ENCODE measurements at places on chromosomes 4 and X.

- DNase-seq = no peak
Observed at GRCh38 chr4:52241916-52242315, 190.8 kb downstream of the SPATA18 start.

DNA sequence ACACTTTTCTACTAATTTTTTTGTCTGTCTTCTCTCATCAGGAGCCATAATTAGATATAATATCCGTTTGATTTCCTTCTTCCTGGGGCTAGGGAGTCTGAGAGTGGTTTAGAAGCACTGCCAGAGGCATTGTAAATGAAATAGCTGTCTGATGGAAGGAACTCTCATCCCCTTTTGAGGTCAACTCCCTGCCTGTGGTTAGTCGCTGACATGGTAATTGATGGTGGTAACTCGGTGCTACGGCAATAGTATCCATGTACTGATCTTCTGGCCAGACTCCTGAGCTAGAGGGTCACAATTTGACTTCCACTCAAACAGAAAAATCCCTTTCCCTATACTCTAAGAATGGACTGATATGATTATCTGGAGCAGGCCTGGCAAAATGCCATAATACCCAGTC lies 108.1 kb upstream of the TRPC5 start:
- DNase-seq = no peak

DNA sequence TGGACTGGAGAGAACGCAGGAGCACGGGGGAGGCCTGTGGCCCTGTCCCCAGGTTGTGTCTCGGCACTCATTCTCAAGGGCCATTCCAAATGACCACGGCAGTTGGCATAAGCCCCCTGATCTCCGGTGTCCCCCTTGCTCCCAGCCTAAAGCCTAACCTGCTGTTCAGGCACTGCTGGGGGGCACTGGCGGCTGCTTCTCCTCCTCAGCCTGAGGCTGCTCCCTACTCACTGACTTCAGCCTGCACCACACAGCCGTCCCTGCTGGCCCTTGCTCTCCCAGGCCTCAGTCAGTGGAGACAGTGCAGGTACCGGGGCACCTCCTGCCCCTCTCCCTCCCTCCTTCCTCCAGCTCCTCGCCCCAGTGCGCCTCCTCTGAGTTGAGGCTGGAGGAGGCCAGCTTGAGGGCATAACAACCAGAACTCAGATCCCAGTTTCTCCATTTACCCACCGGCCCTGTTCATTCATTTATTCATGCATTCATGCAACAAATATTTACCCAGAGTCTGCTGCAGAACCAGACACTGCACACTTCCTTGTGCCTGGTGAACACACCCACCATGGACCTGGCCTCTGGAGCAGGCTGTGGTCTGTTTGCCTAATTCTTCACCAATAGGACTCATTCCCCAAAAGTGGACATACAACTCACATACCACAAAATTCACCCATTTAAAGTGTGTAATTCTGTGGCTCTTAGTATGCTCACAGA lies 65.0 kb downstream of the CPZ start:
- no peak for DNase-seq

GRCh38 chr4:175418516-175418915 lies 393.5 kb downstream of the GPM6A start:
- DNase-seq = no peak

DNA sequence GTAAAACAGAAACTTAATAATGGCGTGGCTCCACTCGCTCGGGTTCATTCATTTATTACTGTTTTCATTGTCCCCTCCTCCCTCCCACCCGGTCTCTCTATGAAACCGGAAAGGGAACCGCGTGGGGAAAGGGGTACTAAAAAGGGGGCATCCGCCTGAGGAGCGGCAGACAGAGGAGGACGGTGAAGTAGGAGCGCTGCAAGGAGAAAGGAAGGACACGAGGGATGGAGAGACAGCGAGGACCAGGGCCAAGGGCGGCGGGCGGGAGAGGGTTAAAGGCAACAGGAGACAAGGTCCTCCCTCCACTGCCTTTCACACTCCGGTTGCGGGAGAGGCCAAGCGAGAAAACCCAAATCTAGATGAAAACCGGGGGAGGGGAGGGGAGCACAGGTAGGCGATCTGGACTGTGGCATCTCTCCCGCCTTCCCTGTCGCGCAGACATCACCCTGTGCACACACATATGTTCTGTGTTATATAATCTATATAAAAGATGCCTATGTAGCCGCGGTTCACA lies 829 bp downstream of the ELOVL6 start:
- DNase-seq = peak; percentile 12

- DNase-seq = no peak
Observed at GRCh38 chrX:17758382-17758781, 21.1 kb downstream of the SCML1 start.

DNA sequence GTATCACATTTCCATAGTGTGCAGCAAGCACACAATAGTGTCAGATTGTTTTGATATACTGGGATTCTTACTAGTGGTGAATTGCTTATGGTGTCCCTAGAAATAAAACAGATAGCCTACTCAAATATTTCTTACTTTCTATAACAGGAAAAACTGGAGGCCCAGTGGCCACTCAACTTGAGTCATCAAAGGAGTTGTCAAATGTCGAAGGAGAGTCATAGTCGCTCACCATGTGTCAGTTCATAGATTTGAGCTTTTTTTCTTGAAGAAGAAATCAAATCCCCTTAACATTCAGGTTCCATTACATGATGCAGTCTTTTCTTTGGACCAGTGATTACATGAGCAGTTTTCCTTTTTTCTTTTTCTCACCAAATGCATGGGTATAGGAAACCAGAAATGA lies 1271.0 kb downstream of the RAPGEF2 start:
- DNase-seq = no peak

DNA sequence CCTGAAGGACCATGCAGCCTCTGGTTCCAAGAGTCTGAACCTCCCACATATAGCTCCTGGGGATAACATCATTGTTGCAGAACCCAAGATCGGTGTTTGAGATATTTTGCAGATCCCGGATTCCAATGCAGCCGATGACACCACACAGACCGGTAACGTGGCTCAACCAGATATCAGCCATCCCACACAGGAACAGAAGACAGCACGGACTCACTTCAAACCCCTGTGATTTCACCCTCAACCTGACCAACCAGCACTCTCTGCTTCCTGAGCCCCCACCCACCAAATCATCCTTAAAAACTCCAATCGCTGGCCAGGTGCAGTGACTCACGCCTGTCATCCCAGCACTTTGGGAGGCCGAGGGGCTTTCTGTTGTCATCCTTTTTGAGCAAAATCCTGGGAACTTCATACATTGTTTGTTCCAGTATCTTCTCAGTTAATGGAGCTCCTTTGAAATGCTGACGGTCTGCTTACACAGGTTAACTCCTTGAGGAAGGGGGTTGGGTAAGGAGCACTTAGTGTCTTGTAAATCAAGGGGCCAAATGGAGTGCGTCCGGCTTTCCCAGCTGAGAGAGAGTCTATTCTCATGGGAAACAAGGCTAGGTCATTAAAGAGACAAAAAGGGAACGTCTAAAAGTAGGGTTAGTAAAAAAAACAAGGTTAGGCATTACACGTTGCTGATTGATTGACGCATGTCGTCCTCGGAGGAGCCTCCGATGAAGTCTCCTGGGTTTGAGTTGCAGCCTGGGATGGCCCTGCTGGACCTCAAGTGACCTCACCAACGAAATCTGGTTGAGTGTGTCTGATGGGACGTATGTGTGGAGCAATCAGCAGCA lies 230.4 kb downstream of the CRLF2 start:
- peak; percentile 71 for DNase-seq

GRCh38 chrX:153595859-153596857 lies 2.8 kb downstream of the CCNQ start:
- no peak for DNase-seq

DNA sequence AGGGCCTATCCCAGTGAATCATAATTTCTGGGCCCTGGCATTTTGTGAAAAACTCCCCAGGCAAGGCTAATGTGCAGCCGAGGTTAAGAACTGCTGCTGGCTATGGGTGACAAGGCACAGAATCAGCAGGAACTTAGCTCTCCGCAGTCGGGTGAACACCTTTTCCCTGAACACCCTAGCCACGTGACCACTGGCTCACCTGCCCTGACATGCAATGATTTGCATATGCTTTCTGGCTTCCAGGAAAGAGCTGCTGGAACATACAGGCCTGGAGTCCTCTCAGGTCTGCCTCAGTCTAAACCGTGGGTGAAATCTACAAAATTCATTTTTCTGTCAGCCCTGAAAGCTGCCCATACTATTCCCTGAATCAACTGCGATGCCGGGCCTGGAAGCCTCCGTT lies 56.6 kb downstream of the ZNF827 start:
- no peak for DNase-seq

GRCh38 chr4:98026362-98026761 lies 116.9 kb downstream of the STPG2 start:
- DNase-seq = no peak

GRCh38 chr4:113335746-113336145 lies 286.3 kb downstream of the ANK2 start:
- DNase-seq = no peak

GRCh38 chrX:24149351-24150050 lies at the start of gene ZFX:
Gene ZFX, plus strand, starts transcription at chrX:24149729. Its CDS starts 23,014 bp downstream, at chrX:24172743.
- DNase-seq = peak; percentile 39

GRCh38 chr4:113761620-113762185 lies at the start of gene CAMK2D:
Gene CAMK2D, minus strand, starts transcription at chr4:113761738. Its CDS starts 670 bp downstream, at chr4:113761068.
- DNase-seq = peak; percentile 86

DNA sequence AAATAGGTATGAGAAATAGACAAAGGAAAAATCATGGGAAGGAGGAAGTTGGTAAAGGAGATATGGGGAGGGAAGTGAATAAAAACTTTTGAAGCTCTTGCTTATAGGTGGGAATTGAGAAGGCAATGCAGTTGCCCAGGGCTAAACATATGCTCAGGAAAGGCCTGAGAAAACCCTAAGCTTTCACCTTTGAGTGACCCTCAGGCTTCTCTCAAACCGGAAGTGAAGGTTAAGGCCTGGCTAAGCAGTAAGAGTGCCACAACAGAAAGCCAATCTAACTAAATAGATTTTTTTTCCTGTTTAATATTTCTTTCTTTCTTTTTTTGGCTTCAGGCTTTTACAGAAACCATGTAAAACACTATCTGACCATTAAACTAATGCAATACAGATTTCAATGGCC lies 69.5 kb upstream of the GABRA3 start:
- DNase-seq = no peak

DNA sequence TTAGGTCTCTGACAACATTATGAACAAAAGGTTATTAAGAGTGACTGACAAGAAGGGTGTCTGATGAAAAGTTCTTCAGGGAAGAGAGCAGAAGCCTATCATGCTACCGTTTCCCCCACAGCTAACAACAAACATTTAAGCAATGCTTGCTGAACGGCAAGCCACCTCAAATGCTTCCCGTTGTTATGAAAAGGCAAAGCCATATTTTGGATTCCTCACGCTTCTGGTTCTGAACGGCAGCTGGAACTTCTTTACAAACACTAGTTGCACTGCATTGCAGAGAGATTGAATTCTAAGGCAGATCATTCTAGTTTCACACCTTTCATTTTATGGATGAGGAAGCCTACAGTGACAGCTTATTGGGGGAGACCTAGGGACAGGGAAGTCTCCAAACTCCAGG lies 48.6 kb upstream of the NAP1L5 start:
- no peak for DNase-seq

DNA sequence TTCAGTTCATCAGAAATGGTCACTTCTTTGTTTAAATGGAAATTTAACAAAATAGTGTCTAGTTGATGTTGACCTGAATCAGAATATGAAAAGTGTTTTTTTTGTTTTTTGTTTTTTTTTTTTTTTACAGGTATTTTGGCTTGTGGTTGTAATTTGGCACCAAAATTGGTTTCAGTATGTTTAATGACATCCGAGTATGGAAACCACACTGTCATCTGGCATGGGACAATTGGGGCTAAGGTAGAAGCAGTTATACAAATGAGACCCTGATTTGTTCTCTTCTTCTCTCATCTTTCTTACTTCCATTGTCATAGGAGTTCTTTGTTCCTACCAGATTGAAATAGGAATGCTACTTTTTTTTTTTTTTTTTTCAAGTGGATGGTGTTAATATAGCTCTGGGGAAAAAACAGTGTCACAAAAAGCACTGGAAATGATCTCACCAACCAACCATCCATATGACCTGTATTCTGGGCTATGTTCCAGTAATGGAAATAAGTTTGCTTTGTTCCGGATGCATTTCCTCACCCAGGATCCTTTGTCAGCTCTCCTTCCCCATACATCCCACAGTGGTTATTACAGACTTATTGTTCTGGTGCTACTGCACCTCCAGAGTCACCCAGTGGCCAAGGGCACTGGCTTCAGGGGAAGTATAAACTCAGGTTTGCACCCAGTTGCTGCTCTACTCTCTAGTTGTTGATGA lies 95.8 kb downstream of the ATXN3L start:
- DNase-seq = peak; percentile 76

DNA sequence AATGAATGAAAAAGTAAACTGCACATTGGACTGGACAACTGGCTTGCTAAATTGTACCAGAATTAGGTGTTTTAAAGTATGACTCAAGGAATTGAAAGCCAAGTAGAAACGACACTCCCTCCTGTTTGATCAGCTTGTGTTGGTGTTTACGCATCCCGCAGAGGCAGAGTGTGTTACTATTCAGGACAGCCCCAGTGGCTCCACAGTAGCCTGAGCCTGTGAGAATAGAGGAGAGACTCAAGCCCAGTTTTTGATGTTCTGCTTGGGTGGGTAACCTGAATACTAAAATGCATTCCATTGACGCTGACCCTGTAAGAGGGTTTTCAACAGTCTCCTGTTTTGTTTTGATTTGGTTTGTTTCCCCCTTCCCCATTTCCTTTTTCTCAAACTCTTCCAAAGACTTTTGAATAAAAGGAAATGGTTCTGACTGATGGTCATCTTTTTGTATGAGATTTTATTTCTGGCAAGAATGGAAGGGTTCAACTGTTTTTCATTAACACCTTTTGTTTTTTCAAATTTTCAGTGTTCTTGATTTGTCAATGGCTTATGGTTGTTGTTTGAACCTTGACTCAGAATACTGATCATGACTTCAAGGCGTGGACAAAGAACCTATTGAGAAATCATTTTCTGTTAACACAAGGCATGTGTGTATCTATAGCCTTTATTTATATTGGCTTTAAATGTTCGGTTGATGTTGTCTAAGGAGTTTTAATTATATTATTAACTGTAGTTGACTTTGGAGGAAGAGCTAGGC lies 10.2 kb downstream of the ADGRL3 start:
- DNase-seq = no peak

DNA sequence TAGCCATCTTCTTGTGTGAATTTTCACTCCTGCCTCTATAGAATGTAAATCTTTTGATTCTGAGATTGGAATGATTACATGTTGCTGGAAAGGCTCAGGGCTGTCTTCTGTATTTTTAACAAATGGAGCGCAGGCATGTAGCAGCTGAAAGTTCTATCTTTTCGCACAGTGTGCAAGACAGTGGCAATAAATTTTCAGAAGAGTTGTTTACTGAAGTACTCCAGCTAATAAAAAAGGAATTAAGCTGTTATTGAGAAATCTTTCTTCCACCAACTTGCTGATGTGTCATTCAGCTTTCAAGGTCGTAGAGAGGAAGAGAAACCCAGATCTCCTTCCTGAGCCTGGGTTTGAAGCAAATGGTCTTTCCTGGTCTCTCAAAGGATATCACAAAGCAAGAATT lies 122.0 kb upstream of the PUDP start:
- DNase-seq = peak; percentile 53

DNA sequence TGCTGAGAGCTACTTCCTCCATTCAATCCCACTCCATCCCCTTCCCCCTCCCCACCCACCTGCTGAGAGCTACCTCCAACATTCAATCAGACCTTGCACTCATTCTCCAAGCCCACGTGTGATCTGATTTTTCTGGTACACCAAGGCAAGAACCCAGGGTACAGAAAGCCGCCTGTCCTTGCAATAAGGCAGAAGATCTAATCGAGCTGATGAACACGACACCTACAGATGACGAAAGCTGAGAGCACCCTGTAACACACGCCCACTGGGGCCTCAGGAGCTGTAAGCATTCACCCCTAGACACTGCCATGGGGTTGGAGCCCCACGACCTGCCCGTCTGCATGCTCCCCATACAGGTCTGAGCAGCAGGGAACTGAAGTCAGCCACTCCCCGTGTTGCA lies 58.3 kb downstream of the TRIML1 start:
- DNase-seq = no peak
